ENCODE measurements at places on chromosomes 3 and 15. TPM values are rescaled to one million over a fixed set of nuclear protein-coding genes. Genes with fewer than 3 reads are reported as not detected.
A peak's percentile ranks its signal among the peaks of the same experiment; 100 is the strongest.

Gene PLSCR5
- total RNA-seq, result not detected

Gene MGA
- 45.5 TPM for total RNA-seq

Gene SERPINI2
- 221 TPM for total RNA-seq

Gene FBN1
- total RNA-seq, result 51.1 TPM

Gene SPATA12
- total RNA-seq, result not detected

Gene IL20RB
- total RNA-seq, result not detected

Gene BCL6
- total RNA-seq, result 53.4 TPM

Gene GOLGA6L1
- not detected for total RNA-seq

Gene DOCK3
- total RNA-seq, result 0.52 TPM

Gene CLN6
- 12.7 TPM for total RNA-seq

Gene WDR93
- total RNA-seq, result not detected

Gene SEMA6D
- total RNA-seq, result 13.5 TPM

Gene SAMMSON
- total RNA-seq, result not detected

Gene TRAIP
- total RNA-seq, result 1.8 TPM

GRCh38 chr3:86519819-86520218, 471.1 kb downstream of the VGLL3 start:
- DNase-seq, result no peak

DNA sequence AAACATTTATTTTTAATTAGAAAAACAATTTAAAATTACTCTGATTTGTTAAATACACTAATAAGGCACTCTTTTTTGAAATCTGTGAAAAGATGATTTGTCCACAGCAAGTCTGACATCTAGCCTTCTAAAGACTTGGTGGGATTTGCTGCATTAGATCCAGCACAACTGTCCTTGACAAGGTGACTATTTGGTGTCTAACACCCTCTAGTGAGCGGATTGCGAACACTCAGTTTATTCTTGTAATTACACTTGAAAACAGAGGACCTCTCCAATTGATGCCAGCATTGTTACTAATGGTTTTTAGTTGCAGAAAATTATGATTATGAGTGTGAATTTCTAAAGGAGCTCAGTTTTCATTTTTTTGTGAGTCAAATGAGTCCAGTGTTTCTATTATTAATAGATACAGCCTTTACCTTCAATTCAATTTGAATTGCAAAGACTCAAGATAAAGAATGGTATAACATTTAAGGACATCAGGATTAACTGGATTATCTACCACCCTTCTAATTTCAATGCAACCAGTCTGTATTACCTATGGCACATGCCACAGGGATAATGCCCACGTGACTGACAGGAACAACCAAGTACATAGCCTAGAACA, 29.7 kb upstream of the STRIT1 start:
- DNase-seq, result peak; percentile 20

DNA sequence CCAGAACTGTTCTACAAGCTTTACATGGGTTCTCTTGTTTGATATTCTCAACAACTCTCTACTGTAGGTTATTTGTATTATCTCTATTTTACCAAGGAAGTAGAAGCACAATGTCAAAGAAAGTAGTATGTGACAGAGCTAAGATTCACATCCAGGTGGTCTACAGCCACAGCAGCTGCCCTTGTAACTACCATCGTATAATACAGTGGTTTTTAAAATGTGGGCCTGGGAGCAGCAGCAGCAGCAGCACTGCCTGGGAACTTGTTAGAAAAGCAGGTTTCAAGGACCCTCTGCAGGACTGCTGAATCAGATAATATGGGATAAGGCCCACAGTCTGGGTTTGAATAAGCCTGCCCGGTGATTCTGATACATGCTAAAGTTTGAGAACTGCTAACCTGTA, 357.1 kb upstream of the SATB1 start:
- DNase-seq, result no peak

- peak; percentile 59 for DNase-seq
These were observed 271.5 kb upstream of the DCBLD2 start for GRCh38 chr3:99172736-99173657.

- no peak for DNase-seq
These were observed 4.9 kb upstream of the IQCF1 start for GRCh38 chr3:51908026-51908425.

- DNase-seq, result no peak
These were observed 33.7 kb upstream of the TMC3 start for GRCh38 chr15:81407718-81408117.

DNA sequence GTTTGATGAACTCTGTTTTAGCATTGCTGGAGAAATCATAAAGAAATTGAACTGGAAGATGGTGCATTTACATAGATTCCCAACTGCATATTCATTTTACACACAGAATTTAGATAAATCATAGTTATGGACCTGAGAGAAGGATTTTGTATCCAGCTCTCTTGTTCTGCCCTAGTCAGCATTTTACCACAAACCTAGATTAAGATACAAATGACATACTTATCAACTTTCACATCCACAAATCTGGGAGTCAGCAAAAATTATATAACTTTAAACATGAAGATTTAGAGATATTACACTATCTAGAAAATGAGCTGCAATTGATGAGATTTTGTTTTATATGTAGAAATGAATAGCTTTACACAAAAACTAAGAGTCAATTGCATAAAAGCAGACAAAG, 632.8 kb downstream of the IGSF11 start:
- no peak for DNase-seq

DNA sequence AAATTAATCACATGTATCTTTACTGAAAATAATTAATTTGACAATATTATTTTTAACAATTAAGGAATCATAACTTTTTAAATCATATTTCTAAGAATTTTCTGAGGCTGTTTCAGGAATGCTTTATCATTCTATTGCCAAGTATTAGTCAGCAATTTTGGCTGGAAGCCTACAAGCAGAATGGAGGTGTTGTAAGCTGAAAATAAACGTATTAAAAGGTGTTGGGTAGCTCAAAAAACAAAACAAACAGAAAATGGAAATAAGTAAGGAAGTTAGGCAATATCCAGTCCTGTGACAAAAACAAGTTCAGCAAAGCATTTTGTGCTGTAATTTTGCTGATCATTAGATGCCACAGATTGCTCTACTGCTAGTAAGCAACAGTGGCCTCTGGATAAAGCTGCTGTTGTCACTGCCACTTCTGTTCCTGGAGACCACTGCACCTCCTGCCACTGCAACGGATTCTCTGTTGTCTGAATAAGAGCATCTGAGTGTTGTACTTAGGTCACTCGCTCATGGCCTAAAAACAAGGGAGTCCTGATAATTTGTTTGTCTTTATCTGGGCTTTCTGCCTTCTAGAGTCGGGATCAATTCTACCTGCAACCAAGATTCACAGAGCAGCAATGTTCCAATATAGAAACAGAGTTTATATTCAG, 63.5 kb upstream of the SLITRK3 start:
- DNase-seq, result no peak

GRCh38 chr15:93497291-93497690, 408.3 kb upstream of the RGMA start:
- no peak for DNase-seq

- no peak for DNase-seq
These were observed 68.0 kb upstream of the ADPGK start for GRCh38 chr15:72851586-72851985.

DNA sequence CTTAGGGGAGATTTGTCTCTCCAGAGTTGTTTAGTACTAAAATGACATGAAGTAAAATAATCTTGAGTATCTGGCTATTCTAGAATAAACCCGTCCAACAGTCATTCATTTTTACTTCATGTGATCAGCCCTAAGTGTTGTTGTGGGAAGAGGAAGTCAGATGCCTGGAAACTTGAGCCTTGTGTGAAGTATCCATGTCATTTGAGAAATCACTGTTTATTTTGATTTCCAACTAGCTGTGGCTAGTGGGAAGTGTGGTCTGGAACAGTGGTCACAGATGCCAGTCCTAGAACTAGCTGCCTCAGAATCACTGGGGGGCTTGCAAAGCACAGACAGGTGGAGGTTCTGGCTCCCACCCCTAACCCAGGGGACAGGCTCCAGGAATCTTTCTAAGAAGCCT, 77.7 kb upstream of the LIMD1 start:
- DNase-seq, result no peak

DNA sequence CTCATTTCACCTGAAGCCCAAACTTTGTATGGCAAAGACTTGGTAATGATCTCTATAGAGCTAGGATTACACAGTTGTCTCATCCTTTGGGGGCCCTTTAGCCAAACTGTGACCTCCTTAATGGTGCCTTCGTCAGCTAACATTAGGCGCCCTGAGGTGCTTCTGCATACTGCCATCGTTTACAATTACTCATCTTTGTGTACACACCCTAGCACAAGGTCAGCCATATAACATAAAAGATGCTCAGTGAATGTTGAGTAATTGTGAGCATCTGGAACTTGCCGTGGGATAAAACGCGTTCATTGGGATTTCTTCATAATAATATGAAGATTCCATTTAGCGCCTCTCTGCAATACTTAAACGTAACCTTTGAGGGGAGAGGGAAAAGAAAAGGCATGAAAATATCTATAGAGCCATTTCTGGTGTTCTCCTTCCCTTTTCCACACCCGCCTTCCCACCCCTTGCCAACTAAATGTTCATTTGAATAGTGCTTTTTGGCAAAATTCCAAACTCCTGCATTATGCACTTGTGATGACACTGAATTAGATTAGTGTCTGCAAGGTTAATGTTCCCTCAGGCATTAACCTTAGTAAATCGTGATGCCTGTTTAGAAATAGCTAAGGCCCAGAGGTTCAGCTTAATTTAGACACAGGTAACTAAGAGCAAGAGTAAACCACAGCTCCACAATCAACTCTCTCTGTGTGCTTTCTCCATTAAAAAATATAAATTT, 990 bp upstream of the ZNF148 start:
- DNase-seq, result no peak

DNA sequence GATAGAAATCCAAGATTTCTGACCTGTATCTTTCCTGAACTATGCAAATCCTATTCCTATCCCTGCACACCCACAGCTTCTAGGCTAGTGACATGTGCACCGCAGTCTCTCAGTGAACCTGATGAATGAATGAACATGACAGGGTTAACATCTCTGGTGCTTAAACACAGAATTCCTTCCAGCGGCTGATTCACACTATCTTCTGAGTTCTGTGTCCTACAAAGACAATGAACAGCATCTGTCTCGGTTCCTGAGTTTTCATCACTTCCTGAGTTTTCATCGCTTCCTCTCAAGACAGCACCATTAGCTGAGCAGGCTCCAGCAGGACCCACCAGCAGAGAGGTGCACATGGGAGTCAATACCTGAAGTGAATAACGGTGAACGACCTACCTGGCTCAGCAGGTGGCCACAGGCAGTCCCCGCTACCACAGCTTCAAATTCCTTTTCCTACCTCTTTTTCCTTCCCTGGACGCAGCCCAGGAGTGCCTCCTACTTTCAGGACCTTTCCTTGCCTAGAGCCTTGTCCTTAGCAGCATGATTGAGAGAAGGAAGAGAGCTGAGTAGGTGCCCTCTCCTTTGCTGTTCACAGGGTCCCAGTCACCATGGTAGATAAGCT, 113.5 kb downstream of the IGF2BP2 start:
- no peak for DNase-seq

- DNase-seq, result no peak
These were observed 259.4 kb upstream of the NSMCE3 start for GRCh38 chr15:29529043-29529442.

GRCh38 chr3:88142094-88142624, 7.6 kb upstream of the C3orf38 start:
- no peak for DNase-seq

DNA sequence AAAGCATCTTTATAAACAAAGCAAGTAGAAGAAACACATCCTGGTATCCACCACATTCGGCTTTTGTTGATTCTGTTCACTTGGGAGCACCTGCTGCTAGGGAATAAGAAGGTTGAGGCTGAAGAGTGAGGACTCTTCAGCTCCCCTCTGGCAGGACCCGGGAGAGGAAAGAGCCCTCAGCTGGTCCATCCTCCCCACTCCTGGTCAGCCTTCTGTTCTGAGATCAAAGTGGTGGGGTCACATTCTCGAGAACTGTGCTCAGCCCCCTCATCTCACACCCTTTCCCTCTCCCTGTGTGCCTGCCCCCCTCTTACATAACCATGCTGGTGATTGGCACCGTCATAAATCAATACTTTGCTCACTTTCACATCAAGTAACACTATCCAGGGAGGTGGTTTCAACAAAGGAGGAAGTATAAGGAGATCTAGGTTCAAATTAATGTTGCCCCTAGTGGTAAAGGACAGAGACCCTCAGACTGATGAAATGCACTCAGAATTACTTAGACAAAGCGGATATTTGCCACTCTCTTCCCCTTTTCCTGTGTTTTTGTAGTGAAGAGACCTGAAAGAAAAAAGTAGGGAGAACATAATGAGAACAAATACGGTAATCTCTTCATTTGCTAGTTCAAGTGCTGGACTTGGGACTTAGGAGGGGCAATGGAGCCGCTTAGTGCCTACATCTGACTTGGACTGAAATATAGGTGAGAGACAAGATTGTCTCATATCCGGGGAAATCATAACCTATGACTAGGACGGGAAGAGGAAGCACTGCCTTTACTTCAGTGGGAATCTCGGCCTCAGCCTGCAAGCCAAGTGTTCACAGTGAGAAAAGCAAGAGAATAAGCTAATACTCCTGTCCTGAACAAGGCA, at the start of gene NR1I2:
Gene NR1I2, plus strand, starts transcription at position 772 of the 869 bp plus-strand sequence.
- no peak for DNase-seq

GRCh38 chr3:156273111-156273694, 152.8 kb downstream of the KCNAB1 start:
- no peak for DNase-seq

DNA sequence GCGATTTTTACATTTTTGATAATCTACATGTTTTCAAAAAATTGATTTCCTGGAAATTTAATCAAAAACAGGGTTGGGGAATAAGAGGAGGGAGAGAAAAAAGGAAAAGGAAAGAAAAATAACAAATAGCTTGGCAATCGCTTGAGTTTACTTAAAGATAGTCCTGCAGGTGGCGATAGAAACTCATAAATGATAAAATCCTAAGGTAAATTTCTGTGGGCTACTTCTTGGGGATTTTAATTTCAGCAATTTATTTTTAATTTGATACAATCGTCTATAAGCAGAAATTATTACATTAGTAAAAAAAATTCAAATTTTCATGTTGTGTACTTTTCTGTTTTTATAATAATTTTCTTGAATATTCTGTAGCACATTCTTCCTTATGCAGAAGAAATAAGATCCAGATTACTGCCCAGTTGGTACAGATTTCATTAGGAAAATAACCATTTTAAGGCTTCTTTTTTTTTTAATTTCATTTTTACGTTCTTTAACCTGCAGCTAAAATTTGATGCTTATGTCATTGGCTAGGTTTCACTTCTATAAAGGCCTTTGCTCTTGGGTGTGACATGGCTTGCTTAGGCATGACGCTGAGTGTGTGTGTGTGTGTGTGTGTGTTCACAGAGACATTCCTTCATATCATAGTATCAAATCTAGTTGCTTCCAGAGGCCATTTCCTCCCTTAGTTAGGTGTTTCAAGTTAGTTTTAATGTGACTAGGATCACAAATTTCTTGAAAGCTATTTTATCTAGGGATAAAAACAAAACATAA, 181.8 kb downstream of the MCTP2 start:
- DNase-seq, result no peak
